Right hindlimb (tissue), 1 donor: ENCODE measurements at places on chromosomes 7 and 10.

DNA sequence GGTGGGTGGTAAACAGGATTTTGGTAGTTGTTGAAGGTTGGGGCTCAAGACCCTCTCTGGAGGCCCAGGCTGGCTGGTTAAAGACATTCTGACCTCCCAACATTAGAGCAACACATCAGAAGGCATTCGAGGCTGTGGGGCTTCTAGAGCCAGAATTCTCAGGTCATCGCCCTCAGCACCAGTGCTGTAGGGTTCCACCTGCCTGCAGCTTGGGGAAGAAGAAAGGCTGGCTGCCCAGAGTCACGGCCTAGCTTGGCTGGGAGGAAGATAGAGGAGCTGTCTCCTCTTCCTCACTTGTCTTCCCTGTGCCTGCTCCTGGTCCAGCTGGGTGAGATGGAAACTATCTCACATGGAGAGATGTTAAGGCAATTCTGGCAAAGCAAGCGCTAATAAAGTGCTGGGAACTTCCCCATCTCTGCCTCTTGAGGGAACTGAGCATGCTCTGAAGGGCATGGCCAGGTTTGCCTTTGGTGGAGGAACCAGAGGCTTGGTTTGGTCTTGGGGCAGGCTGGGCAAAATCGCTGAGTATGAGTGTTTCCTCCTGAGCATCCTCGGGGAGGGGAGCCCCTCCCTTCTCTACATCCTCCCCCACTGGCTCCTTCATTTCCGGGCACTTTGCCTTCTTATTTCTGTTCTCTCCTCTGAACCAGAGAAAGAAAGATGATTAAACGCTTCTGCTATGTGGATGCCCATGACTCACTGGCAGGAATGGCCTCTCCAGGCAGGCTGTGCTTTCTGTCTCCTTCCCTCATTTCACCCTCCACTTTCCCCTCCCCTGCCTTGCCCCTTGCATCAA lies 509.0 kb upstream of the PODXL start:
- peak; percentile 50 for DNase-seq

DNA sequence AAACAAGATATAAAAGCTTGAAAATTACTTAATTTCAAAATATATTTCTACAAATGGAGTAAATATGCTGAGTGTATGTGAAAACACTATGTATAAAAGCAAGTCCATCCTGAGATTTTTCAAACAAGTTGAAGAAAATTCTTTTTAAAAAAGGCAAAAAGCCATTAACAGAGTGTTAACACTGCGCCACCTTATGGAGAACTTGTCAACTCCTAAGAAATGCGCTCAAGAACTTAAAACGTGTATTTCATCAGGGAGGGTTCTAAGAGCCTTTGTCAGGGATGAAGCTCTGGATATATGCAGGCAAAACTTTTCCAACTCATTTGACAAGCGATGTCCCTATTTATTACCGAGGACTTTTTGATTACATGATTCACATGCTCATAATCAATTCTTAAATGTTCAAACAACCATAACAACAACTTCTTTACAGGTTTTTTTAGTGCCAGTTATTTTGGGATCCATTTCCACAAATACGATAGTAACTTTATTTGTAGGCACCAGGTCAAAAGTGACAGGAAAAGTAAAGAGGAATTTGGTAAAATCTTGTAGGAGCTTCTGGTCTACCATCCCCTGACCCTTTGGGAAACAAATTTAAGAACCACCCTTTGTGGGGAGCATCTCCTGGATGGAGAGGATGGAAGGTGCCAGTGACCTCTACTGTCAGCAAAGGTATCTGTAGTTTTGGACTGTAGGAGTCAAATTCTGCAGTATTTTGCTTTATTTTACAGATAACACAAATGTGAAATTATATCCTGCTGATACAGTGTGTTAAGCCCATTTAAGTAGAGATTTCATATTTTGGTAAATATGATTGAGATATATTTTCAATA lies 23.2 kb downstream of the CALCR start:
- no peak for DNase-seq

GRCh38 chr10:30974355-30974754 lies 57.3 kb downstream of the ZNF438 start:
- DNase-seq, result no peak

DNA sequence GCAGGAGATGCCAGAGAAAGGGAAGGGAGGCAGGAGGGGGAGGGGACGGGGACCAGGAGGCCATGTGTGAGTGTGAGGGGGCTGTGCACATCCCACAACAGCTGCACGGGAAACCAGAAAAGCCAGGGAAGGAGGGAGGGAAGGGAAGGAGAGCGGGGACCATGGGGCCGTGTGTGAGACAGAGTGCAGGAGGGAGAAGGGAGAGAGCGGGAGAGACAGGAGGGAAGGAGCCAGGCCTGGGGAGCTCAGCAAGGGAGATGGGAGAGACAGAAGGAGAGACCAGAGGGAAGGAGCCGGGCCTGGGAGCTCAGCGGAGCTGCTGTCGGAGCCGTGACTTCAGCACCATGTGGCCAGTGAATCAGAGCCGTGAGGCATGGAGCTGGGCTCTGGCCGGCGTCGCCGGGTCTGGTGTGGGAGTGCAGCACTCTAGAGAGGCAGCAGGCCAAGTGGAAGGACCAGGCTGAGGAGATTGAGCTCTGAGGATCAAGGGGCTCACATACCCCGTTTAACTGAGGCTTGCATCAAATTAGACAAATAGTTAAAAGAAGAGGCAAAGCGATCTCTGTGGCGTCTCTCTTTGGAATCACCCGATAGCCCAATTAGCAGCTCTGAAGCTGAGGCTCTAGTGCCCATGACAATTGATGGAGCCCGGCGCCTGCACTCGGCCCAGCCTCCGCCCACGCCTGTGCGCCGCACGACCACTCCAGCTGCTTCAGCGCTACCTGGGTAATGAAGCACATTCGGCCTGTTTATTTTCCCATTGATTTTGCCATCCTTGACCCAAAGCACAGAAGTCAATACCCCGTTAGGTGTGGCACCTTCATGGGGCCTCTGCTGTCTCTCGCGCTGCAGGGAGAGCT lies 150.4 kb downstream of the MAD1L1 start:
- DNase-seq, result peak; percentile 73

- no peak for DNase-seq
Measured at GRCh38 chr7:2732959-2733584, 45.1 kb downstream of the AMZ1 start.

- DNase-seq, result no peak
Measured at GRCh38 chr7:75814407-75814947, 871 bp upstream of the CCL24 start.

DNA sequence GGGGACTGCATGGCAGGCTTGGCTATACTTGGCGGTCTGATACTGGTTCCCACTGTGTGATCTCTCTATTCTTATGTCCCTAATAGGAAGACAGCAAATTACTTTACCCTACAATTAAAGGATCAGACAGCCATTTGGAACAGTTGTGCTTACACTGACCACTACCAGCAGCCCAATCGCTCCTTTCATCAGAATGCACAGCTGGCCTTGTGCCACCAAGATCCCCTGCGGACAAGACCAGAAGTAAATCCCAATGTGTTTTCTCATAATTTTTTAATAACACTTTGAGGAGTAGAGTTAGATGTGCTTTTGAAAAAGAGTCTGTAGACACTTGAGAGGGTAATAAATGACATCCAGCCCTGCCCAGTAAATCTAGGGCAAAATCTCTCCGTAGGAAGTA lies 297.2 kb upstream of the ZNF32 start:
- DNase-seq, result no peak

DNA sequence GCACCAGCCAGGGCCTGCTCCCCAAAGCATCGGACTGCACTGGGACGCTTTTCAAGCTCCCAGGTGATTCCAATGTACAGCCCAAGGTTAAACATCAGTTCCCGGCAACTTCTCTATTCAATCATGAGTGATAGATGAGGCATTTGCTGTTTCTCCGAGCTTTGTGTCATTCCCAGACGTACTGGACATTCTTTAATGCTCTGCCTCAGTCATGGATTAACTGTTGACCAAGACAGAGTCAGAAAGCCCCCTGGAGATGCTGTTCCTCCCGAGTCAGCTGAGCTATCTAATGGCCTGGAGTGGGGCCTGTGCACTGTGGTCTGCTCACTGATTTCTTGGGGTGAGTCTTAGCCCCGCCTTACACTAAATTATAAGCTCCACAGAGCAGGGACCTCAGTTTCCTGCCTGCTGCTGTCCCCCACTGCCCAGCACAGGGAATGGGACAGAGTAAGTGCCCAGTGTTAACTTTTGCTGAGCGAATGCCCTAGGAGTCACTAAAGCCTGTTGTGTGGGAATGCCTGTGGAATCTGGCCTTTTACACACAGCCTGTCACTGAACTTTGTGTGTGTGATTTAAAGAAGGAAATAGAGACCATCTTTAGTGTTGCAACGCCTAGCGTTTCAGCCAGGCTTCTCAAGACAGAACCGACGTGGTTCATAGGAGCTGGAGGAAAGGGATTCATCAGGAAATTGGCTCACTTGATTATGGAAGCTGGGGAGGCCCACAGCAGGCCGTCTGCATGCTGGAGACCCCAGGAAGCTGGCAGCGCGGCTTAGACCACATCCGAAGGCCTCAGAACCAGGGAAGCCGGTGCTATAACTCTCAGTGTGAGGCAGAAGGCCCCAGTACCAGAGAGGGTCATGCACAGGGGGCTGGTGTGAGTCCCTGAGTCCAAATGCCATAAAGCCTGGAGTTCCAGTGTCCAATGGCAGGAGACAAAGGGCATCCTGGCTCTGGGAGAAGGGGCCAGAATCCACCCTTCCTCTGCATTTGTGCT lies 29.3 kb upstream of the RNF32 start:
- DNase-seq, result no peak

- DNase-seq, result no peak
Measured at GRCh38 chr7:126426652-126427051, 826.1 kb downstream of the GRM8 start.
